Epithelial cell of umbilical artery (primary cell): ENCODE measurements at places on chromosomes 5 and 9. TPM values are rescaled to one million over a fixed set of nuclear protein-coding genes. Genes with fewer than 3 reads are reported as not detected.

AQP3 gene
- total RNA-seq = under 0.01 and 0.61 TPM in 2 replicates

EQTN gene
- total RNA-seq = not detected in 2 replicates

SMC5 gene
- 19.8 and 23.9 TPM in 2 replicates for total RNA-seq

FIBCD1 gene
- under 0.01 and 0.46 TPM in 2 replicates for total RNA-seq

ADGRV1 gene
- under 0.01 and 0.15 TPM in 2 replicates for total RNA-seq
